ENCODE measurements at places on chromosomes 1 and 21.

DNA sequence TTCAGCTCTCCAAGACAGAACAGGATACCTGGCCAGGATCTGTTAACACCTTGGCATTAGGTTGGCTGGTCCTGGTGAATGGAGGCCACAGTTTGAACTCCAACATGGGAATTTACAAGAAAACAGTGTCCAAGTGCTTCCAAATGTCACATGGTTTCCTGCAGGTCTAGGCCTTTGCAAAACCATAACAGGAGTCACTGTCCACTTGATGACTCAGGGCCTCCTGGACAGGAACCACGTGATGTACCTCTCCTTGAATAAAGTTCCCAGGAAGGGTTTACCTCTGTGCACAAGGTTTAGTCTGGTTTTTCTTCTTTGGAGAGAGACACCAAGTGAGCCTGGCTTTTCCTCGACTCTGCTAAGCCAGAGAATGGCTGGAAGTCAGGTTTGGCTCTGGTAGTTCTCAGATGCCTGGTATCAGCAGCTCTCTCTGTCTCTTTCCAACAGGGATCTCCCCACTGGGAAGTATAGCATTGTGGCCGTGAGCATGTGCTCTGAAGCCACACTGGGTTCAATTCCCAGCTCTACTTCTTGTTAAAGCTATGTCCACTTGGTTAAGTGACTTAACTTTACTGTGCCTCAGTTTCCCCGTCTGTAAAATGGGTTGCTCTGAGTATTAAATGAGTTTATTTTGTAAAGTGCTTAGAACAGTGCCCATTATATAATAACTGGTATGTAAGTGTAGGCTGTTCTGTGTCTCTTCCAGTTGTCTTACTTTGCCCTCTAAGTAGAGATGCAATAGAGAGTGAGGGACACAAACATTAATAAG lies 27.3 kb upstream of the TMEM61 start:
- DNase-seq: no peak

- no peak for DNase-seq
These were observed 56.1 kb downstream of the COL6A1 start for GRCh38 chr21:46037331-46038325.

GRCh38 chr1:29124366-29125236 lies 898 bp upstream of the TMEM200B start:
- DNase-seq: peak; percentile 25

- no peak for DNase-seq
These were observed 7.1 kb downstream of the ACOT7 start for GRCh38 chr1:6386371-6386949.

DNA sequence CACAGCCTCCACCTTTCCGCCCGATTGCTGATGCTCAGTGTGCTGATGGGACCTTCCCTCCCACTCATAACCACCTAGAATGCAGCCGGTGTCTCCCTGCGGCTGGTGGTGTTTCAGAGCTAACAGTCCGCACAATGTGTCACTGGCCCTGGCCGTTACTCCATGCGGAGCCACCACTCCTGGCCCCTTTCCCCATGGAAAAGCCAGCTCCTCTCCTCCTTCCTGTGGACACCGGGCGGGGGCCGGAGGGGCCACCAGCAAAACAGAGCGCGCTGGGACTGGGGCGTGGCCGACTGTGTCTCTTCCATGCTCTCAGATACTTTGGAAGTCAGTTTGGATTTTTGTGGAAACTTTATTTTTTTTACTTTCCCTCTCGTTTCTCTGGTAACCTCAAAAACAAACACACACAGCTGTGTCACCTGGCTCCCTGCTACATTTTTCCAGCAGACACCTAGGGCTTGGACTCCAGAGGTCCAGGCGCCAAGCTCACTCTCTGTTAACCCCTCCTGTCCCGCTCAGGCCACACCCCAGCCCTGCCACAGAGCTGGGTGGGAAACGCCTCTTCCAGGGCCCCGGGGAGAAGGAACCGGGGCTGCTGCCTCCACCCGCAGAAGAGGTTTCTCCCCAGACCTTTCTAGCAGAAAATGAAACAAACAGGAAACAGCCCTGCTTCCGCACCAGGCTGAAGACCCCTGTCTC lies 32.5 kb upstream of the COL6A2 start:
- DNase-seq: peak; percentile 6

DNA sequence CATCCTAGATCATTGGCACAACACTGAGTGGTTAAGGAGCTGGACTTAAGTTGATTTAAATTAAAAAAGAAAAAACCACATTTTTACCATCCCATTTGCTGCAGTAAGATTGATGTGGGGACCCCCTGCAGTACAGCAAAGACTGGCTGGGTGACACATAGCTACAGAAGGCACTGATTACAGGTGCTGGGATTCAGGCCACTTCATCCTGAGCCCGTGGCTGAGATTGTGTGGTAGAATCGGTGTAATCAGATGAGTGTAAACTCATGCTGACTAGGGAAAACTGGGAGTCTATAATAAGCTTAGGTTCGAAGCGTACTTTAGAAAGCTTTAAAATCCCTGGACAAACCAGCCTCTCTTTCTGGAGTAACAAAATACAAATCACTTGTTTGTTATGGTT lies 70.1 kb downstream of the SLC25A24 start:
- DNase-seq: no peak

- no peak for DNase-seq
These were observed 72.5 kb downstream of the PAX7 start for GRCh38 chr1:18703041-18703621.

DNA sequence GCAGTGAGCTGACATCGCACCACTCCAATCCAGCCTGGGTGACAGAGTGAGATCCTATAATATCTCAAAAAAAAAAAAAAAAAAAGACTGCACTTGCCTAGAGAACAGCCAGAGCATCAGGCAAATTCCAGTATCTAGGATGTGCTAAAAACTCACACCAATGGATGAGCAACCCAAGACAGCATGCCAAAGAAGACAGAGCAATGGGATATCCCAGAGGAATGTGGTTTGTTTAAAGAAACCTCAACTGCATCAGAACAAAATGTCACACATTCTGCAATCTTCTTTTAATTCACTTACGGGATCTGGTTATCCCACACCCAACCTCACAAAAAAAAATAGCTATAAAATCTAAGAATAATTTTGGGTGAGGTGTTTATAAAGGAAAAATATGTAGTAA lies 7.3 kb downstream of the KCNH1 start:
- no peak for DNase-seq

Measured in Jurkat, Clone E6-1 (cell line).